ENCODE measurements at places on chromosomes 3 and 15. TPM values are rescaled to one million over a fixed set of nuclear protein-coding genes. Genes with fewer than 3 reads are reported as not detected.
A peak's percentile ranks its signal among the peaks of the same experiment; 100 is the strongest.

TMEM41A gene
- 42.8 TPM for total RNA-seq

TP63 gene
- total RNA-seq, result 326 TPM

GPR62 gene
- total RNA-seq, result not detected

TNNC1 gene
- total RNA-seq, result 15.9 TPM

NEK10 gene
- not detected for total RNA-seq

UTS2B gene
- total RNA-seq, result not detected

ADAMTS17 gene
- total RNA-seq, result 12.3 TPM

ACKR2 gene
- 2.4 TPM for total RNA-seq

GRCh38 chr3:171812811-171813210 lies 2.5 kb upstream of the PLD1 start:
- H3K36me3 ChIP-seq, result no peaks in the 10 kb centered on the region
- H3K27me3 ChIP-seq, result no peaks in the 10 kb centered on the region
- no peak overlapping the region for H3K4me3 ChIP-seq
- peaks cover 36% of the 10 kb centered on the region for H3K4me1 ChIP-seq
- H3K27ac ChIP-seq, result no peak overlapping the region
- DNase-seq, result no peak

- H3K27ac ChIP-seq, result no peak overlapping the region
- H3K27me3 ChIP-seq, result peaks cover 2% of the 10 kb centered on the region
- no peaks in the 10 kb centered on the region for H3K36me3 ChIP-seq
- no peak for DNase-seq
Measured at GRCh38 chr15:58185439-58185838, 47.3 kb downstream of the AQP9 start.

DNA sequence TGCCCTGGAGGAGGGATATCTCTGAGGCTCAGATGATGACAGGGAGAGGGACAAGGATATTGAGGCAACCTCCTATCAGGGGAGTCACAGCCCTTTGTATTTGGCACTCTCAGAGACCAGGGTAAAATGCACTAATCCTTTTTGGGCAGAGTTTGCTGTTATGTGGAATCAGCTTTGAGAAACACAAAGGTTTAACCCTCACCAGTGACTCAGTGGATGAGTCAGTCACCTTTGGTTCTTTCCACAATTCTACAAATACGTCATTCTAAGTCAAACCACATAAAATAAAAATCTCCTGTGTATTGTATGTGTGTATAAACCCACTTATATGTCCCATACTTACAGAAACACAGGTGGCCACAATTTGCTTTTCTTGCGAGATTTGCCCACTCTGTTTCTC lies 5.1 kb downstream of the LSAMP start:
- peaks cover 5% of the 10 kb centered on the region for H3K27me3 ChIP-seq
- H3K4me3 ChIP-seq, result no peak overlapping the region
- no peak overlapping the region for H3K27ac ChIP-seq
- no peak for DNase-seq
- no peaks in the 10 kb centered on the region for H3K4me1 ChIP-seq

DNA sequence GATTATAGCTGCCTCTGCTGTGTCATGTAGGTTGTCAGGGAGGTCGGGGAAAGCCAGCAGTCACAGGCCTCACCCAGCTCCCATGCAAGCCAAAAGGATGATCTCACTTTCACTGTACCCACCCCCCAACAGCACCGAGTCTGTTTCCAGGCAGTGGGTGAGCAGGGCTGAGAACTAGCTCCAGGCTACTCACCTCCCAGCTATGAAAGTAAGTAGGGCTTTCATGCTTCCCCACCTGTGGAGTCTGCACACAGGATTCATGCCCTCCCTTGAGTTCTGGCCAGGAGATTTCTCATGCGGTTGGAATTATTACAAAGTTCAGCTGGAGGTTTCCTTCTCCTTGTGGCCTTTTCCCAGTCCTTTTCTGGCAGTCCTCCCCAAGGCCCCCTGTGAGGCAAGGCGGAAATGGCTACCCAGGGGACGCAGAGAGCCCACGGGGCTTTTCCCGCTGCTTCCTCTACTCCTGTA lies 356.2 kb downstream of the SV2B start:
- no peak overlapping the region for H3K4me3 ChIP-seq
- no peak overlapping the region for H3K27ac ChIP-seq
- no peaks in the 10 kb centered on the region for H3K36me3 ChIP-seq

GRCh38 chr3:11509173-11510000 lies 134.3 kb downstream of the VGLL4 start:
- peak; percentile 84 for DNase-seq
- peaks cover 46% of the 10 kb centered on the region for H3K4me1 ChIP-seq
- no peaks in the 10 kb centered on the region for H3K27me3 ChIP-seq
- no peaks in the 10 kb centered on the region for H3K36me3 ChIP-seq

DNA sequence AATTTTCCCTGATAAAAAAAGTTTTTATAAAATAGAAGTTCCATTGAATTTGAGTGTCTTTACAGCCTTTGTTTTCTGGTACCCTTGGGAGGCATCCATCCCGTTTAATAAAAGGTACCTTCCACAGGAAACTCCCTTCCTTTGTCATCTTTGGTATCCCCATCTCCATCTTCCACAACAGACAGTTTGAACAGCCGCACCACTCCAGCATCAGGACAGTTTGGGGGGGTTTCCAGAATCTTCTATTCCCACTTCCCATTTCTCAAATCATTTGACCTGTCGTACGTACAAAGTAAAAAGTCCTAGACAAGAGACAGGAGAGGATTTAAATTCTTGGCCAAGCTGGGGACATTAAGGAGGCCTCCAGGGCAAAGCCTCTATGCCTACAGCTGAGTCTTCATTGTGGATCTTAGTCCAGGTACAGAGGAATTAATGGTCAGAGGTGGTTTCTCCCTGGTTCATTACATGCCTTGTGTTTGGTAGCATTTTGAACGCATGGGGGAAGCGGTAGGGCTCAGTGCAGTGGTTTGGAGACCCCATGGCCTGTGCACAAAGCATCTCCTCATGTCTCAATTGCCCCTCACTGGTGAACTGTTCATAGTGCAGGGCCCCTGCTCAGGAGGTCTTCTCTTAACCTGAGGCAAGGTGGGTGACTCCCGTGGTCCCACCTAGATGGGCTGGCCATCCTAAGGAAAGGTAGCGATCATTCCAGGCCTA lies 19.4 kb upstream of the BCL2A1 start:
- no peak for DNase-seq
- H3K27me3 ChIP-seq, result peaks cover 9% of the 10 kb centered on the region
- H3K36me3 ChIP-seq, result no peaks in the 10 kb centered on the region
- H3K27ac ChIP-seq, result no peak overlapping the region

DNA sequence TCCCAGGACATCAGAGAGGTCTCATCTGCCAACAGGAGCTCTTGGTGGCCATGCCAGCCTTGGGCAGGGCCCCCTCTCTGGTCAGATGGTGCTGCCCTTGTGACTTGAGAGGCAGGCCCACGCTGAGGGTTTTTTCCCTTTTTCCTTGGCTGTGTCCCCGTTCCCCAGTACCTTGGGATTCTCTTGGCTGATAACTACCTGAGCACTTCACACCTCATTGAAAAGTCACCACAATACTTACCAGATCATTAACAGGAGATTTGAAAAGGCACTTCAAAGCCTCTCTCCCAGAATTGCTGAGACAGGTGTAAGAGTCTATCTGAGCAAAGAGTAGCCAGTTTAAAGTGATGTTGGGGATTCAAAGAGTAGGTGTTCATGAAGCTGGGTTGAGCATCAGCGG lies 15.1 kb upstream of the TMEM158 start:
- no peaks in the 10 kb centered on the region for H3K36me3 ChIP-seq
- H3K4me3 ChIP-seq, result no peak overlapping the region
- H3K4me1 ChIP-seq, result peaks cover 3% of the 10 kb centered on the region
- DNase-seq, result no peak
- H3K27ac ChIP-seq, result no peak overlapping the region

GRCh38 chr15:33866101-33866737 lies 102.1 kb upstream of the CHRM5 start:
- no peak for DNase-seq
- no peak overlapping the region for H3K27ac ChIP-seq
- no peak overlapping the region for H3K4me3 ChIP-seq
- H3K36me3 ChIP-seq, result peaks cover 27% of the 10 kb centered on the region
- no peaks in the 10 kb centered on the region for H3K27me3 ChIP-seq

GRCh38 chr15:68681836-68682235 lies 103.0 kb downstream of the CORO2B start:
- no peaks in the 10 kb centered on the region for H3K36me3 ChIP-seq
- no peak overlapping the region for H3K4me3 ChIP-seq
- H3K27ac ChIP-seq, result no peak overlapping the region
- DNase-seq, result no peak
- H3K27me3 ChIP-seq, result no peaks in the 10 kb centered on the region

- H3K4me3 ChIP-seq, result no peak within 1 kb of the TSS
- no peaks in the 10 kb centered on the region for H3K4me1 ChIP-seq
- H3K27me3 ChIP-seq, result no peaks in the 10 kb centered on the region
- DNase-seq, result no peak
- no peaks in the 10 kb centered on the region for H3K36me3 ChIP-seq
Measured at GRCh38 chr3:108296239-108296638, at the start of gene HHLA2. TSS of gene HHLA2 (plus strand) at chr3:108296548. CDS start at chr3:108351814, 55,266 bp downstream.

- no peak for DNase-seq
- no peak overlapping the region for H3K27ac ChIP-seq
- H3K4me3 ChIP-seq, result no peak overlapping the region
- H3K36me3 ChIP-seq, result peaks cover 56% of the 10 kb centered on the region
Measured at GRCh38 chr3:134180761-134181160, 69.9 kb downstream of the RYK start.

GRCh38 chr3:55690177-55690576 lies 203.1 kb upstream of the WNT5A start:
- H3K27ac ChIP-seq, result no peak overlapping the region
- no peaks in the 10 kb centered on the region for H3K36me3 ChIP-seq
- no peak for DNase-seq
- H3K4me3 ChIP-seq, result no peak overlapping the region

GRCh38 chr3:151327571-151328198 lies 1.7 kb downstream of the P2RY13 start:
- H3K4me3 ChIP-seq, result peak overlapping the region; percentile 38
- no peaks in the 10 kb centered on the region for H3K27me3 ChIP-seq
- no peak for DNase-seq
- H3K36me3 ChIP-seq, result no peaks in the 10 kb centered on the region
- peaks cover 14% of the 10 kb centered on the region for H3K4me1 ChIP-seq
- H3K27ac ChIP-seq, result peak overlapping the region; percentile 55

DNA sequence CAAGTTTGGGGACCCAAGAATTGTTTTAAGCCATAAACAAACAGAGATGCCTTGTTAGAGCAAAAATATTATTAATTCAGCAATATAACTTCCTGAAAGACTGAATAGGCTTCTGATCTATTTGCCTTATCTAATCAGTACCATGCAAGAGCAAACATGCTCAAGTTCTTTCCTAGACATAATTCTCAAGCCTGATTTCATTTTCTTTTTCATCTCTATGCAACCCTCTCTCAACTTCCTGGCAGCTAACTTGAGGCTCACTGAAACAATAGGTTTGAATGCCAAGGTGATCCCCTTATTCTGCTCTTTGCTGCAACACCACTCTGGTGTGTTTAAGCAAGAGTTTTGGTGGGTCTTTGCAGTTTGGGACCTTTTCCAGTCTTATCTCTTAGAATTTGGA lies 230.9 kb upstream of the CD96 start:
- H3K4me1 ChIP-seq, result no peaks in the 10 kb centered on the region
- no peak overlapping the region for H3K4me3 ChIP-seq
- no peak for DNase-seq

Data from suprapubic skin (tissue), 4 donors.